ENCODE measurements at places on chromosomes 3 and 15.

DNA sequence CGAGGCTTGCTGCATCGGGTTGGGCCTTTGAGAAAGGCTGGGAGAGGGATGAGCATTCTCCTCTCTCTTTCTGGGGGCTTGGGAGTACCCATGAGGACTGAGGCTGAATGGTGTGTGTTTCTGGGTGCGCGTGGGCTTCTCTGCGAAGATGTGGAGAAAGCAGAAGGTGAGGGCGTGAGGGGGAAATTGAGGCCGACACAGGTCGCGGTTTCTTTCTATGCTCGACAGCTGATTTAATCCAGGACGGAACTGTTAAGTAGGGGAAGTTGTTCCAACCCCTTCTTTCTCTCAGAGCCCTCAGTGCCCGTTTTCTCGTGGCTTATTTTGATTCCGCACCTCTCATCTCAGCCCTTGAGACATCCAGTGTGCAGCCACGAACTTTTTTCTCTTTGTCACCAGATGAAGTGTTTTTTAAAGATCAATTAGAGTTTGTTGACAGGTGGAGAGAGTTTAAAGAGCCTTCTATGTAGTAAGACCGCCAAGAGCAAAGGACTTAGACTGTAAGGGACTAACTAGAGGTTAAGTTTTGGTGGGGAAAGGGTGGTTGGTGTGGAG, 711 bp downstream of the STARD9 start:
- no peak for DNase-seq

DNA sequence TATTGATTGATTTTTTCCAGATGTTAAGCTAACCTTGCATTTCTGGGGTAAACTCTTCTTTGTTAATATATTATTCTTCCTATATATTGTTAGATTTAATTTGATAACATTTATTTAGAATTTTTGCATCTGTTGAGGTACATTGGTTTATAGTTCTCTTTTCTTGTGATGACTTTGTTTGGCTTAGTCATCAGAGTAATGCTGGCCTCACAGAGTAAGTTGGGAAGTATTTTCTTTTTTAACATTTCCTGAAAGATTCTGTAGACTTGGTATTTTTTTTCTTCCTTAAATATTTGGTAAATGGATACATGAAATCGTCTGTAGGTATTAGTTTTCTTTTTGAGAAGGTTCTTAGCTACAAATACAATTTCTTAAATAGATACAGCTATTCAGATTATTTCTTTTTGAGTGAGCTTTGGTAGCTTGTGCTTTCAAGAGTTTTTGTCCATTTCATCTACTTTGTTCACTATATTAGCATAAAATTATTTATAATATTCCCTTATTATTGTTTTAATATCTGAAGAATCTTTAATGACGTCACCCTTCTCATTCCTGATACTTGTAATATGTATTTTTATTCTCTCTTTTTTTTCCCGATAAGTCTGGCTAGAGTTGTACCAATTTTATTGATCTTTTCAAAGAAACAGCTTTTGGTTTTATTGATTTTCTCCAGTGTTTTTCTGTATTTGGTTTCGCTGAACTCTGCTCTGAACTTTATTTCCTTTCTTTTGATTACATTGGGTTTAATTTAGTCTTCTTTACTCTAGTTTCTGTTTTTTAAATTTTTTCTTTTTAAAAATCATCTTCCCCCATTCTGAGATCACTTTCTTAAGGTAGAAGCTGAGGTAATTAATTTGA, 6.5 kb upstream of the HPS3 start:
- no peak for DNase-seq

GRCh38 chr3:81732642-81733041, 28.8 kb downstream of the GBE1 start:
- no peak for DNase-seq

- DNase-seq: no peak
Observed at GRCh38 chr3:18085429-18085828, 339.7 kb downstream of the SATB1 start.

DNA sequence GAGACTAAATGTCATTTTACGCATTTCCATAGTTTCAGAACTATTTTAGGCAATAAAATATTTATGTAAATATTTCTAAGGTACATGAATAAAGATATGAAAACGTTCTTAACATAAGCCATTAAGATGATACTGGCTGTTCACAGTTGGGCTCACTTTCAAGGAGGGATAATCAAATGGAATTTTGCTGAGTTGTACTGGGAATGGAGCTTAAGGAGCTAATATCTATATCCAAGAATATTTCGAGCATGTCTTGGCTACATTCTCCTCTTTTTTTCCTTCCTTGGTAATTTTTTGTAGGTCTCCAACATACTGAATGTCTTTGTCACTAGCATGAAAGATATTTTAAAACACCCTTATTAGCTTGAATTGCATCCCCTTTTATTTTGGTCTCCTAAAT, 383.4 kb downstream of the RAP2B start:
- no peak for DNase-seq

DNA sequence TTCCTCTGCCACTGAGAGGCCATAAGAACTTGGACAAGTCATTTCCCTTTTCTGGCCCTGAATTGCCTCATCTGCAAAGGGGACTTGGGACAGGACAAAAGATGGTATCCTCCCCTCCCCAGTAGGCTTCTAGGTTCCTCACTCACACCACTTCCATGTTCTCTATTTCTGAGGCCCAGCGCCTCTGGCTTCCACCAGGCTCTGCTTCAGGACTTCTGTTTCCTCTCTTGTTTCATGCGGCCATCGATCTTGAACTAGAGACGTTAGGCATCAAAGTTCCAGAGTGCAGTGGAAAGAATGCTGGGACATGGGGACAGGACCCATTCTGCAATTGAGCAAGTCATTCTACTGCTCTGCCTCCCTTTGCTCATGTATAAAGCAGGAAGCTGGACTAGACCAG, 1.7 kb downstream of the TM4SF4 start:
- DNase-seq: no peak

- peak; percentile 93 for DNase-seq
Observed at GRCh38 chr3:125406070-125406469, 30.9 kb upstream of the ZNF148 start.

- no peak for DNase-seq
Observed at GRCh38 chr3:141722648-141723047, 15.4 kb upstream of the RNF7 start.

DNA sequence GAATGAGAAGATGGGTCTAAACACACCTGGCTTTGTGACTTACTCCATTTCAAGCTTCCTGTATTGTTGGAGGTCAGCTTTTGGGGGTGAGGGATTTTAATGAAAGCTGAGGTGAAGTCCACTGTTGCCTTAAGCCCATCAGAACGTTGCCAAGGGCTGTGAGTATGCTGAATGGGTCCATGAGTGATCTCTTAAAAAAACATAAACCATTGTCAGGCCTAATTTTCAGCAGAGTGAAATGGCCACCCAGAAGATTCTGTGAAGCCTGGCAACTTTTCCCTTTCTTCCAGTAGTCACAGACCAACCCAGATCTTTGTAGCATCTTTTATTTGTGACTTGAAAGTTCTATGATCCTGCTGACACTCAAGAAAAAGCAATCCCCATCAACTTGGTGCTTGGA, 87.0 kb downstream of the SMAD3 start:
- no peak for DNase-seq

DNA sequence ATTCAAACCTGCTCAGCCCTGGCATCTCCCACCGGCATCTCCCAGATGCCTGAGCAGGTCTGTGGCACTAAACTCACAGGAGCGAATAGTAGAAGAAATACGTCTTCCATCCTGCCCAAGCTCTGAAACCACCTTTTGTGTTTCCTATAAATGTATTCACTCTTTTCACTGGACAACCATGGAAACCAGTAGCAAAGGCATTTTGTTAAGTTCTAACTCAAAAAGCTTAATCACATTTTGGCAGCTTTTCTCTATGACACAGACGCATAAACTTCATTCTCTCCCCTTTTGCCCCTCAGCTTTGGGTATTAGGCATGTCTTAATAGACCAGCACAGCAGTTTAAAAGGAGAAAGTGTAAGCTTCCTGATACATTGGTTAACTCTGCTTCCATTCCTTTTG, 24.5 kb upstream of the ARNT2 start:
- no peak for DNase-seq
